Kidney epithelial cell (primary cell): ENCODE measurements at places on chromosomes 5 and 9. TPM values are rescaled to one million over a fixed set of nuclear protein-coding genes. Genes with fewer than 3 reads are reported as not detected.

The SLC6A19 gene
- not detected in 2 replicates for total RNA-seq

The TLE1 gene
- total RNA-seq = 63.5 and 64.1 TPM in 2 replicates

The PCDHB13 gene
- 1.9 and 3.1 TPM in 2 replicates for total RNA-seq

The GPR150 gene
- 0.25 TPM in 1 of 2 replicates, not detected in the other for total RNA-seq

The CCL28 gene
- total RNA-seq = 4.7 and 7.5 TPM in 2 replicates

The ACOT12 gene
- not detected in 2 replicates for total RNA-seq

The INSYN2B gene
- 0.07 and 0.17 TPM in 2 replicates for total RNA-seq

The TMEM167A gene
- 40.2 and 46.0 TPM in 2 replicates for total RNA-seq

The IL13 gene
- total RNA-seq = not detected in 2 replicates

The ORM1 gene
- not detected in 2 replicates for total RNA-seq

The EIF4E1B gene
- total RNA-seq = not detected in 2 replicates

The ARID3C gene
- 0.48 and 1.0 TPM in 2 replicates for total RNA-seq

The PTPDC1 gene
- total RNA-seq = 8.8 and 8.9 TPM in 2 replicates

The CDH10 gene
- 0.38 and 0.55 TPM in 2 replicates for total RNA-seq

The PCAT7 gene
- not detected in 2 replicates for total RNA-seq

The ZNF454 gene
- 5.0 and 5.8 TPM in 2 replicates for total RNA-seq

The DBH gene
- not detected in 2 replicates for total RNA-seq

The FTMT gene
- not detected in 2 replicates for total RNA-seq

The CA9 gene
- 0.04 and 0.27 TPM in 2 replicates for total RNA-seq

The DMRT1 gene
- total RNA-seq = 0.08 TPM in 1 of 2 replicates, not detected in the other

The DNAH5 gene
- 2.7 and 4.4 TPM in 2 replicates for total RNA-seq

The LCNL1 gene
- total RNA-seq = not detected in 2 replicates

The NEK6 gene
- 17.8 and 22.7 TPM in 2 replicates for total RNA-seq

The CMYA5 gene
- total RNA-seq = 0.96 and 2.9 TPM in 2 replicates

The ABLIM3 gene
- 32.1 and 35.2 TPM in 2 replicates for total RNA-seq

The ESM1 gene
- total RNA-seq = 3.8 and 7.2 TPM in 2 replicates

The RBM22 gene
- total RNA-seq = 55.6 and 56.7 TPM in 2 replicates

The GABRA6 gene
- total RNA-seq = not detected in 2 replicates

The TLX3 gene
- 0.14 and 0.58 TPM in 2 replicates for total RNA-seq

The ATG12 gene
- 23.9 and 35.1 TPM in 2 replicates for total RNA-seq

The PLPPR1 gene
- 0.08 TPM in 1 of 2 replicates, not detected in the other for total RNA-seq

The OBP2A gene
- not detected in 2 replicates for total RNA-seq

The GDA gene
- total RNA-seq = under 0.01 and 0.04 TPM in 2 replicates

The MIER3 gene
- 13.5 and 18.1 TPM in 2 replicates for total RNA-seq

The PLPP7 gene
- total RNA-seq = 2.6 and 4.6 TPM in 2 replicates

The WDR38 gene
- total RNA-seq = not detected in 2 replicates

The GDF9 gene
- total RNA-seq = 0.88 and 0.89 TPM in 2 replicates

The TMCO6 gene
- total RNA-seq = 35.6 and 66.8 TPM in 2 replicates

The CCDC192 gene
- not detected in 2 replicates for total RNA-seq

The FGF10 gene
- total RNA-seq = 0.08 TPM in 1 of 2 replicates, not detected in the other

The NXNL2 gene
- total RNA-seq = 0.55 and 4.3 TPM in 2 replicates

The CAMK2A gene
- not detected in 2 replicates for total RNA-seq

The SPINK4 gene
- not detected in 2 replicates for total RNA-seq

The CERT1 gene
- 17.3 and 20.3 TPM in 2 replicates for total RNA-seq

The OTP gene
- not detected in 2 replicates for total RNA-seq

The CATSPER3 gene
- 0.13 TPM in 1 of 2 replicates, not detected in the other for total RNA-seq

The TCF7 gene
- total RNA-seq = 3.6 and 4.8 TPM in 2 replicates

The CXCL14 gene
- total RNA-seq = not detected in 2 replicates

The CDC23 gene
- 23.8 and 27.0 TPM in 2 replicates for total RNA-seq

The SYNPO gene
- total RNA-seq = 3.4 and 4.0 TPM in 2 replicates
